ENCODE measurements at places on chromosomes 3 and 15.

- DNase-seq: no peak
These were observed 214.4 kb downstream of the THSD4 start for GRCh38 chr15:71329497-71330260.

DNA sequence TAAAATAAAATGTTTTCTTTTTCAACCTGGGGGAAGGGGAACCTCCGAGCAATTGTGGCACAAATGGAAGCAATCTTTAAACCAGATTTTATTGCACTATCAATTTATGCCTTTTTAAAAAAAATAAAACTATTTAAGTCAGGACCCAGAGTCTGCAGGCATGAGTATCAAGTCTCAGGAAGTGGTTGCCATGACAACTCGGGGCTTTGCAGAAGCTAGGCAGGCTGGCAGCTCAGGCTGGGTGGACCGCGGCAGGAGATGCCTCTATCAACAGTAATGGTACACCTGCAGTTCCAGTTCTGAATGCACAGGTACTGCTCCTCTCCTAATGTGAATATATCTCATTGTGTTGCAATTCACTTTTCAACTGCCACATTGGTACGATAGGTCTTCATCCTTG lies 447.7 kb downstream of the GABRG3 start:
- peak; percentile 8 for DNase-seq

- DNase-seq: no peak
These were observed 37.5 kb downstream of the NBEAL2 start for GRCh38 chr3:47016934-47017435.

- no peak for DNase-seq
These were observed 19.2 kb upstream of the MUSTN1 start for GRCh38 chr3:52854013-52854412.

DNA sequence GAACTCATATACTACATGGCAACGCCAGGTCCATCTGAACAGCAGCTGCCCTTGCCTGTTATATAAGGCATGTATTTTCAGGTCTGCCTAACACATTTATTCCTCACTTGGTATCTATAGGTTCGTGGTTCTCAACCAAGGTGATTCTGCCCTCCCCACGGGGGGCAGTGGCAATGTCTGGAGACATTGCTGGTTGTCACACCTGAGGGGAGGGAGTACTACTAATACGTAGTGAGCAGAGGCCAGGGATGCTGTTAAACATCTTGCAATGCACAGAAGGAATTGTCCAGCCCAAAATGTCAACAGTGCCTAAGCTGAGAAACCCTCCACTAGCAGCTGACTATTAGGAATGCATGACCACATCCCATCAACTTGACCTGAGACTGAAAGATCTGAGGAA lies 32.6 kb downstream of the ADAMTS9 start:
- DNase-seq: no peak

DNA sequence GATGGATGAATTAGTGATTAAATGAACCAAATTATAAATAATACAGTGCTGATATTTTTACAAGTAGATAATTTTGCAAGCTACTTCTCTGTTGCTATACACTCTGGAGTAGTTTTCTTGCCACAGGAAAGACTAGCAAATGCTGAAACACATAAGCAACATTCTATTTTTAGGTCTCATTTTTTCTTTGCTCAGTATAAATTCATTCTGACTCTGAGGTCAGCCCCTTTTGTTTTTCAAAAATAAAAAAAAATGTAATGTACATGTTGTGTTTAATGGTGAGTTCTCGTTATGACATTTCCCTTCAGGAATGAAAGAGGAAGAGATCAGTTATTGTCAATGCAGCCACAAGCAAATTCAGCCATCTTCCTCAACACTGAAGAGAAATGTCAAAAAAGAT lies 24.9 kb downstream of the GJD2 start:
- DNase-seq: no peak

- DNase-seq: no peak
These were observed 28.4 kb upstream of the SMAD3 start for GRCh38 chr15:67036775-67037555.

DNA sequence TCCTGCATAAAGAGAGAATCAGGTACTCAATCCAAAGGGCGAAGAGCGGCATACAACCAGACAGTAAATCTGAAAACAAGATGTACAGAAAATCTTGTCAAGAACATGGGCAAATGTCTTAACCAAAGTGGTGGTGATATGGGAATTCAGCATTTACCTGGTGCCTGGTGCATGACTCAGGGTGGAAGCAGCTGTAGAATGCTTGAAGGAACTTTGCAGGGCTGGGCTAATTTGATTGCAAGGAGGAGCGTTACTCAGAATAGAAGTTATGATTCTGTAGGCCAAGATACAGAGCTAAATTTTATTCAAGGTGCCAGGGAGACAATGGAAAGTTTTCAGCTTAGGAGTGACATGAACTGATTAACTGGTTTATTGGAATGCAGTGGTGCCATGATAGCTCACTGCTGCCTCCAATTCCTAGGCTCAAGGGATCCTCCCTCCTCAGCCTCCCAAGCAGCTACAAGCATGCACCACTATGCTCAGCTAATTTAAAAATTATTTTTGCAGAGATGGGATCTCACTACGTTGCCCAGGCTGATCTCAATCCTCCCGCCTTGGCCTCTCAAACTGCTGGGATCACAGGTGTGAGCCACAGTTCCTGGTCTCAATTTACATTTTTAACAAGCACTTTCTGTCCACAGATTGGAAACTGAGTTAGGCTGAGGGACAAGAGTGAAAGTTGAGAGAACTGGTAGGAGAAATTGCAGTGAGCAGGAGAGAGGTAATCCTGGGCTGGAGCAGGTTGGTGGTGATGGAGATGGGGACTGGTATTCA lies 91.5 kb upstream of the TBC1D5 start:
- DNase-seq: no peak

- DNase-seq: no peak
These were observed 69.7 kb upstream of the SETMAR start for GRCh38 chr3:4233488-4233887.

All from NCI-H82 (cell line).